ENCODE measurements at places on chromosomes 2 and 18.

DNA sequence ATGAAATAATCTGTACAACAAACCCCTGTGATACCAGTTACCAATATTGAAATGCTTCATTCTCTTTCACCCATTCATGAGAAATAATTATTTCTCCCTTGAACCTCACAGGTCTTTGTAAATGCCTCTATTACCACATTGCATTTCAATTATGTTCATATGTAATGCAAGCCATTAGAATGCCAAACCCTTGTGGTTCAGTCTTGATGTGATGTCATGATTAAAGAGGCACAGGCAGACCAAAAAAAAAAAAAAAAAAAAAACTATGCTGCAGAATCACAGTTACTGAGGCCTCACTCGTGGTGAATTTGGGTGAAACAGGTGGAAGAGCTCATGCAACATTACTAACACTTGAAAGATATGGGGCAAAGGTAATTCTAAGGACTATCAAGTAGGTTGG is 9.4 kb upstream of the EPG5 start:
- no peak for DNase-seq

- no peak for DNase-seq
These were observed 132.3 kb upstream of the TNP1 start for GRCh38 chr2:216992056-216992675.

GRCh38 chr2:95356821-95357700 is 45.4 kb upstream of the FAHD2A start:
- DNase-seq = no peak

DNA sequence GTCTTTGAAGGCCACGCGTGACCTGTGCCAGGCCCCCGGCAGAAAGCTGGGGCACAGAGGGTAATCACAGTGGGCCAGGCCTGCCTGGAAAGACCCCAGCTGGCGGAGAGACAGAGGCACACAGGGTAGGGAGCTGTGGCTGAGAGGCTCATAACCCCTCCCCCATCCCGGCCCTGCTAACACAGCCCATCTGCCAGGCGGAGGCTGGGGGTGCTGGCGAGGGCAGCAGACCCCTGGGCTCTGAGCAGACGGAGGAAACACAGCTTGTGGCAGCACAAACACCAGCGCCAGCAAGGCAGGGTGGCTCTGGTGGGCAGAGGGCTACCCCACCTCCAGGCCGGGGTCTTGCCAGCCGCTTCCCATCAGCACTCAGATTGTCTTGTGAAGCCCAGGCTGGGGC is 19.0 kb downstream of the HS6ST1 start:
- no peak for DNase-seq

GRCh38 chr2:132757676-132758075 is 87.7 kb upstream of the LYPD1 start:
- no peak for DNase-seq

DNA sequence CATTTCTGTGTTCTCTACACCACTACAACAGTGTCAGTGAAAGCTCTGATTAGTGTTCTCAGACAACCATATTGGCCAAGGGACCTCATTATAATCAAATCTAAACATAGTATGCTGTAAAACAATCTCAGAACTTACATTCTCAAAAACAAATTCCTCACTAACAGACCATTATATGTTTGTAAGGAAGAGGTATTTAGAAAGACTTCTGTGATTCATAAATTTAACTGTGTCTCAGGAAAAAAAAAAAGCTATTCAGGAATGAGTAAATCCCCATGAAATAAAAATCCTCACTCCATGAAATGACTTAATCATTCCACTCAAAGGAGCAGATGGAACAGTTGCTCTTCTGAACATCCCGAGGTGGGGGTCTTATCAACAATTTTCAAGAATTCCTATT is 413.0 kb downstream of the CDH2 start:
- no peak for DNase-seq

DNA sequence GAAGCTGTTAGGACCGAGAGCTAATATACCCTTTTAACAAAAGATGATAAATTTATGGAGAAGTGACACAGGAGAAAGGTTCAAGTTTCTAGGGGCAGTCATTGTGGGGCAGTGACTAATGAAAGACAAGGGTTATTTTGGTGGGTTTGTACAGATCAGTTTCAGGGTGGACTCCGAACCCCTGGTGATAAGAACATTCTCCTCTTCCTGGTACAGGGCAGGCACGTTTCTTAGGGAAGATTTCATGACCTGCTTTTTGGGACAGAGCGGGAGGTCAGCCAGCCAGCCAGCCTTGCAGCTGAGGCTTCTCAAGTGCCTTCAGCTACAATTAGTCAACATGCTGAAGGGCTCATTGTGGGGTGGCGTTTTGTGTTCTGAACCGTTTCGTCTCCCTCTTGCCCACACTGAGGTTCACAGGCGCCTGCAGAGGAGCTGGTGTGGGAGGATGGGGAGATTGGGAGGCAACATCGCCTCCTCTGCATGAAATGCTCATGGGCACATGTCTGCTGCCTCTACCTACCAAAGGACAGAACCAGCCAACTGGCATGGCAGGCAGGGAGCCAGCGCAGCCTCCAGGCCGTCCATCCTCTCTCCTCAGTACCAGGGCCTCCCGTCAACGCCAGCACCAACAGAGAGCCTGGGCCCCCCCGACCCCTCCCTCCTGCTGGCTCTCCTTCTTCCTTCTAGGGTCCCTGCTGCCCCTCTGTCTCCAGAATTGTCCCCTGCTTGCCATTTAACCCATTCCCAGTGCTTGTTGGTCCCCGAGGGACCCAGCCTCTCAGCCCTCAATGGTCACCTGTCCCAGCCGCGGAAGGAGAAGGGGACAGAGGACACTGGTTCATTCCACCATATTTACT is 9.6 kb downstream of the CHMP1B start:
- no peak for DNase-seq

- DNase-seq = no peak
These were observed 102.9 kb downstream of the TANC1 start for GRCh38 chr2:159071190-159071915.

- DNase-seq = no peak
These were observed 81.5 kb upstream of the PGAP1 start for GRCh38 chr2:197007716-197008628.

GRCh38 chr2:79387431-79387830 is 125.4 kb upstream of the CTNNA2 start:
- no peak for DNase-seq

- no peak for DNase-seq
These were observed 141.6 kb upstream of the MSH6 start for GRCh38 chr2:47641366-47641765.

- no peak for DNase-seq
These were observed 52.6 kb downstream of the NCK2 start for GRCh38 chr2:105797298-105797819.

DNA sequence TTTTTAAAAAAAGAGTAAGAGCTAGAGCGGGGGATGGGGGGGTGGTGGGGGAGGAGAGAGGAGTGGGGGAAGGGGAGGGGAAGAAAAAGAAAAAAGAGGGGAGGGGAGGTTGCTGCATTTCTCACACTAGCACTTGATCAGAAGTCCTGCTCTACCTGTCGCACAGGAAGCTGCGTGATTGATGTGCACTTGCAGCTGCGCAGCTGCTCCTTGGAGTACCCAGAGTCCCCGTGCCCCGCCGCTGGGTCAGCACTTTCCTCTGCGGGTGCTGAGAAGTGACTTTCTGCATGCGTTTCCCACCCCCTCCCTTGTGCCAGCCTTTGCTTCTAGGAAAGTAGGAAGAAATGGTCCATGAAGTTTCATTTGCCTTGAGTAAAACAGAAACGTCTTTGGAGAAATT is 297.3 kb downstream of the ETAA1 start:
- no peak for DNase-seq

DNA sequence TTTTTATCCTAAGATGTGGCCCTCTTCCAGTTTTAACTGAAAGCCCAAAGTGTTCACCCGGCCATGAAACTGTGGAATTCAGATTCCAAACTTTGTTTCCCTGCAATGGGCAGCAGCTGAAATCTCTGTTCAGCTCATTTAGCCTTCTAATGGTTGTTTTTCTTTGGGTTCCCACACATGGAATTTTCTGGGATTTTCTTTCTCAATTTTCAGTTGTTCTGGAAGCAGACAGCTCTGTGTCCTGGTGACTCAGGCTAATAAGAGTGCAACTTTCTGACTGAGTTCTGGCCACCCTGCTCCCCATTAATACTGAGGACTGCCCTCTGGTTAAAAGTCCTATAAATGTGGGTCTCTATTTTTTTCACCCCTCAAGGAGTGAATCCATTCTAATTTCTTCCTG is 78.5 kb downstream of the PMS1 start:
- DNase-seq = no peak

DNA sequence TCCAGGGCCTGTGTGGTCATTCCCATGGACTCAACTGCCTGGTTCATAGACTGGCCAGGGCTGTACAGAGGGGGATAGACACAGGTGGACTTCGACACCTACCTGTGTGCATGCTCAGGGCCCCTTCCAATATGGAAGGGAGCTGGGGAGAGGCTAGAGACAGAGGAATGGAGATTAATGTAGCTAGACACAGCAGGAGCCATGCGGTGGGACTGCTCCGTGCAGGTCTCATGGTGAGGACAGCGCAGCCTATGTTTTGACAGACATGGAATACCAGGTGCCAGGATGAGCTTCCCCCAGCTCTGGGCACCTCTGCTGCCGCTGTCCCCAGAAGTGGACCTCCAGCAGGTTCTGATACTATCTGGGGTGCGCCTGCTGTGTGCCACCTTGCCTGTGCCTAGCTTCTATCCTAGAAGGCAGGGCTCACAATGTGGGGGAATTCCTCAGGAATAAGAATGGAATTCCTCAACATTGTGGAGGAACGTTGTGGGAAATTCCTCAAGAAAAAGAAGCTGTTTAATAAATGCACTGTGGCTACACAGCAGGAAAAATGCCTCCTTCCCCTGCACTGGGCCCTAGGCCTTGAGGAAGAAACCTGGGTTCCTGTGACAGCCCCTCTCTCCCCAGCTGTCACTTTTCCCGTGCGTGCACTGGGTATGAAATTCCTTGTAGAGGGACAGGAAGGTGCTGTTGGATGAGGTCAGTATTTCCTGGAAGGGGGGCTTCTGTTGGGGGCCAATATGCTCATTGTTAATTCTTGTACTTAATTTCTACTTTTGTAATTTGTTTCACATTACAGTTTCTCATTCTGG is 7.3 kb downstream of the IL1R1 start:
- no peak for DNase-seq

- peak; percentile 47 for DNase-seq
These were observed 1.3 kb upstream of the TBC1D8 start for GRCh38 chr2:101152272-101153076.

- DNase-seq = no peak
These were observed 29.2 kb downstream of the ATP6V1C2 start for GRCh38 chr2:10750610-10751009.

DNA sequence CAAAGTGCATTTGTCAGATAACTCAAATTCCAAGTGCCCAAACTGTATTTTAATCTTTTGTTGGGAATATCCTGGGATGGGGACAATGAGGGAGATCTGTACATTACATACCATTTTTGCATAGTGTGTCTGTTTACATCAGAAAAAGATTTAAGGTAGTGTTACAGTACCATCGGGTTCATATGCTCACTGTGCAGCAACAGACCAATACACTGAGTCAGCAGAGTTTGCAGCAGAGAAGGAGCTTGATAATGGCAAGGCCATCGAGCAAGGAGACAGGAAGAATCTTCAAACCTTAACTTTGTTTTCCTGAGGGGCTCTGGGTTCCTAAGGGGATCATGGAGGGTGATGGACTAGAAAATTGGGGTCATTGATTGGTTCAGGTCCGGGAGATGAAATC is 399.7 kb downstream of the PARD3B start:
- no peak for DNase-seq

DNA sequence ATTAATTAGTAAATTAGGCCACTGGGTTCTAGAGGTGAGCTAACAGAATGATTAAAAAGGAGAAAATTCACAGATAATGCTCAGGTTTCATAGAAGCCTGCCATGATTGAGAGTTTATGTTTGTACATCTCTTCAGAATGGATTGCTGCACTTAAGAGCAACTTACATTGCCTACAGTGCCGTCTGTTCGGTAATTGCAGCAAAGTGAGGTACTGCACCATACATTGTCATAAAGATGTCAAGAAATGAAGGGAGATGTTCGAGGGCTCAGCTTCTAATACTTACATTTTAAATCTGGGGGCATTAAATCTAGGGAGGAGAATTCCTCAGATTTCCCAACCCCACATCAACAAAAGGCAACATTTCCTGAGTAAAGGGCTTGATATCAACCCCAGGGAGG is 976.2 kb upstream of the FANCL start:
- no peak for DNase-seq

GRCh38 chr18:7146067-7146466 is 28.5 kb upstream of the LAMA1 start:
- no peak for DNase-seq

- DNase-seq = no peak
These were observed 24.6 kb downstream of the CDH2 start for GRCh38 chr18:28152354-28152753.
